ENCODE measurements at places on chromosomes 6 and 20.

DNA sequence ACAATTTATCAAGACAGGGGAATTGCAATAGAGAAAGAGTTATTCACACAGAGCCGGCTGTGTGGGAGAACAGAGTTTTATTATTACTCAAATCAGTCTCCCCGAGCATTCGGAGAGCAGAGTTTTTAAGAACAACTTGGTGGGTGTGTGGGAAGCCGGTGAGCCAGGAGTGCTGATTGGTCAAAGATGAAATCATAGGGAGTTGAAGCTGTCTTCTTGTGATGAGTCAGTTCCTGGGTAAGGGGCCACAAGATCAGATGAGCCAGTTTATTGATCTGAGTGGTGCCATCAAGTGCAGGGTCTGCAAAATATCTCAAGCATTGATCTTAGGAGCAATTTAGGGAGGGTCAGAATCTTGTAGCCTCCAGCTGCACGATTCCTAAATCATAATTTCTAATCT, 50.0 kb upstream of the ECI2 start:
- DNase-seq = no peak

DNA sequence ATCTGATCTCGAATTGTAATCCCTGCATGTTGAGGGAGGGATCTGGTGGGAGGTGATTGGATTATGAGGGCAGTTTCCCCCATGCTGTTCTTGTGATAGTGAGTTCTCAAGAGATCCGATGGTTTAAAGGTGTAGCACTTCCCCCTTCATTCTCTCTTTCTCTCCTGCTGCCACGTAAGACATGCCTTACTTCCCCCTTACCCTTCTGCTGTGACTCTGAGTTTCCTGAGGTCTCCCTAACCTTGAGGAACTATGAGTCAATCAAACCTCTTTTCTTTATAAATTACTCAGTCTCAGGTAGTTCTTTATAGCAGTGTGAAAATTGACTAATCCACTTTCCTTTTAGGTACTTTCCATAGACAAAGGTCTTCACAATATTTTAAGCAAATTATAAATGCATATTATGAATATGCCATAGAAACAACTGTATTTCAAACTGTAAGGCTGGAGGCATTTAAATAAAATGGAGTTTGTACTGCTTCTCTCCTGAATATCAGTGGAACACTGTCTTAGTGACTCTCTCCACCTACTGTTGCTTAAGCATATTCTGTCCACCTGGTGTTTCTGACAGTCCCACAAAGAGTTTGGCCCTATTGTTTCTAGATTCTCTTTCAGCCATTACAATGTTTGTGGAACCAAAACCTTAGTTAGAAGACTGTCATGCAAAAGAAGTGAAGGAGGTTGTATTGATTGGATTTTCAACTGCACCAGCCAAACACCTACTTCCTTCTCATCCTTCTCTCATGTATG, 24.3 kb upstream of the IL17A start:
- DNase-seq = no peak

GRCh38 chr6:32167154-32167760, 2.9 kb downstream of the EGFL8 start:
- no peak for DNase-seq

- DNase-seq = no peak
Observed at GRCh38 chr6:69096681-69097080, 461.6 kb downstream of the ADGRB3 start.

DNA sequence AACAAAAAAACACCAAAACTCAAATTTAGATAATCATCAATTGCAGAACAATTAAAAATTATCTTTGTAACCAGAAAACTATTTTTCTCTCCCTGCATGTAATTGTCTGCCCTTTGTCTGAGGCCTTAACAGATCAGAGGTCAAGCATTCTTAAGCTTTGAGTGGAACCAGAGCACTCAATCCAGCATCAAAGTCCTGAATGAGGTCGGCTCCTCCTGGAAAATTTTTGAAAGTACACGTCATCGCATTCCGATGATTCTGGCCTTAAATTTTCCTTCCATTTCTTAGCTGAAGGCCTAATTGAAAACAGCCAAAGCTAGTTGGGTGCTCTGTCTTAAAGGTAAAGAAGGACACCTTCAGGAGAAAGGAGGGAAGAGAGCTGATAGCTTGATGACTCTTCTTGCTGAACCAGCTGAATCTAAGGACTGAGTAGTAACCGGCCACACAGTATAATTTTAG, 510.2 kb upstream of the SULF2 start:
- peak; percentile 87 for DNase-seq

GRCh38 chr6:100261486-100261885, 203.2 kb downstream of the SIM1 start:
- no peak for DNase-seq
